ENCODE measurements at places on chromosomes 1 and 21.

- no peak for DNase-seq
Measured at GRCh38 chr1:2801535-2802291, at the start of gene TTC34. TSS of gene TTC34 (minus strand) at chr1:2801693. CDS start at chr1:2800827, 866 bp downstream.

GRCh38 chr1:109598655-109599054 is 20.8 kb downstream of the GNAT2 start:
- DNase-seq, result no peak

DNA sequence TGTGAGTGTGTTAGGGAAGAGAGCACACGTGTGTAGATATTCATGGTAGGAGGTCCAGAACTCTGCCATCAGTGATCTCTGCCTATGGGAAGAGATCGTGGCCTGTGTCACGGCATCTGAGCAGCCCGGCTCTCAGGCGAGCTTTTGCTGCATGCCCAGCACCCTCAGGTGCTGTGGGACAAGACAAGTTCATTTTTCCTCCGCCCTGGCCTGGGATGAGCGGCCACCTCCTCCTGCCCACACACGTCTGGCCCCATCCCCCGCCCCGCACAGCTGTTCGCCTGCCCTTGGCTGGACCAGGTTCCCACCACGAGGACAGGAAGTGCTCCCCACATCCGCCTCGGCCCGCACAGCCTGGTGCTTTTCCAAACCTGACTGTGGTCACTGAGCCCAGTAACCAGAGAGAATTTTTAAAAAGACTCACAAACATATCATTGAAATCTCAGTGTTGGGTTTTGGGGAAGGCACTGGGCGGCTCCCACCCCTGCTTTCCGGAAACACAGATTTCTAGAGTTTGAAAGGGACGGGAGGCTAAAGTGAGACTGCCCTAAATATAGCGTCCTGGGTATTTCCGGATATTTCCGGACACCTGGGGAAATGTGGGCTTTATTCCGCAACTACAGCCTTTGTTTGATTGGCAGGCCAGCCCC is 18.0 kb downstream of the BMP8A start:
- no peak for DNase-seq

DNA sequence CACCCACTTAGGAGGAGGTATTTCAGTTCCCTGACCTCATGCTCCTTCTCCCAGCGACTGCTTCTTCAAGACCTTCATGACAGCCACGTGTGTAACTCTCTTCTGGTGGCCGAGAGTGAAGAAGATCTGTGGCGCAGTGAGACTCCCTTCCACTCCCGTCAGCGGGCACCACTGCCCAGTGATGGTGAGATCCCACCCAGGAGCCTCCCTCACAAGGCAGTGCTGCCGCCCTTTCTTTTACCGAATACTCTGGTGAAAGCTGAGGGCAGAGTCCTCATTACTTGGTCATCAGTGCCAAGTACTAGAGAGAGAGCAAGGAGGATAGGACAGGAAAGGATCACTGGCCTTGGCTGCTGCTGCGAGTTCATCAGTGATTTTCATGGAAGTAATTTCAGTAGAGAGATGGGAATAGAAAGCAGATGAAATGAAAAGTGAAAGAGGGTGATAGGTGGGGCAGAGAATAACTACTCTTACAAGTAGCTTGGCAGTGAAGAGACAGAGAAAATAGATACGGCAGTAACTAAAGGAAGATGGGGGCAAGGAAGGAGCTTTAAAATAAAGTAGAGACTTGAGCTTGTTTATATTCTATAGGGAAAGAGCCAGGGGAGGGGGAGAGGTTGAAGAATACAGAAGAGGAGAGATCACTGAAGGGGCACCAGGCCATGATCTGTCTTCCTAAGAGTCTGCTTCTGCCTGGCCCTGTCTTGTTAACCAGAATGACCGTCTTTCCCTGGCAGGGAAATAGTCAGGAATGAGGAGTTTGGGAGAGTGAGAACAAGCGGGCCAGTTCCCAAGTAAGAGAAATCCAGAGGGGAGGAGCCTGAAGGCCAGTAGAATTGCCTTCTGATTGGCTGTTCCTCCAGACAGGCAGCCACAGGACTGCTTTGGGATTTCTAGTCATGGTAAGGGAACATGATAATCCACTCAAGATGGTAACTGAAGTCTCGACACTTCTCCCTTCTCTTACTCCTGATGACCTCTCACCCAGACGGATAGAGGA is 18.3 kb downstream of the HYI start:
- DNase-seq, result no peak

DNA sequence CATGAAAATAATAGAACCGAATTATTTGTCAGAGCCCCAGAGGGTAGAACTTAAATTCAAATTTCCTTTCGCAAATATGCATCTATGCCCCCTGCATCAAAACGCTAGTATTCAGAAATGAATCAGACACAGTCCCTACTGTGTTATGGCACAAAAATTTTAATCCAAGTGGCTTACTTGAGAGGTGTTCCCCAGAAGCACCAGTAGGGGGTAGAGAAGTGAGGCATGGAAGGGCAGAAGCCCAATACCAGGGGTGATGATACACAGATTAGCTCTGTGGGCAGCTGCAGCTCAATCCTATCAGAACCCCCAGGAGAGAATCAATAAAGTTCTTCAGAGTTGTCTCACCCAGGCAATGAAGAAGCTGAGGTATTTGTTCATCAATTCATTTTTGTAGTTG is 342.2 kb downstream of the OMA1 start:
- DNase-seq, result no peak

GRCh38 chr1:92123868-92124267 is 43.7 kb downstream of the BTBD8 start:
- DNase-seq, result no peak

GRCh38 chr1:171833091-171833825 is 8.0 kb upstream of the DNM3 start:
- DNase-seq, result no peak

DNA sequence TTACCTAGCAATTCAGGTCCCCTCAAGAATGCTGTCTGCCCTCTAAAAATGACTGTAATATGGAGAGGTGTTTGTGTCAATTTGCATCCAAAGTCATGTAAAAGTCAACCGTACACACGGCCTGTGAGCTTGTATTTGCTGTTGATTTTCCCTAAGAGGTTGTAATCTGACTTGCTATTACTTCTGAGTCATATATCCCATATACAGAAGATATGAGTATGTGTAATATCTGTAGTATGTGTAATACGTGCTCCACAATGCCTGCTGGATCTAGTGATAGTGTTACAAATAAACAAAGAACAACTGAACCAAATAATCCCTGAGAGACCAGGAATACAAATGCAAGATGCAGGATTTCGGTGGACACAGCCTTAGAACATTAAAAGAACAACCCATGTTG is 1.4 kb upstream of the KCNJ6 start:
- no peak for DNase-seq

- no peak for DNase-seq
Measured at GRCh38 chr21:41774467-41775148, 7.8 kb upstream of the RIPK4 start.

DNA sequence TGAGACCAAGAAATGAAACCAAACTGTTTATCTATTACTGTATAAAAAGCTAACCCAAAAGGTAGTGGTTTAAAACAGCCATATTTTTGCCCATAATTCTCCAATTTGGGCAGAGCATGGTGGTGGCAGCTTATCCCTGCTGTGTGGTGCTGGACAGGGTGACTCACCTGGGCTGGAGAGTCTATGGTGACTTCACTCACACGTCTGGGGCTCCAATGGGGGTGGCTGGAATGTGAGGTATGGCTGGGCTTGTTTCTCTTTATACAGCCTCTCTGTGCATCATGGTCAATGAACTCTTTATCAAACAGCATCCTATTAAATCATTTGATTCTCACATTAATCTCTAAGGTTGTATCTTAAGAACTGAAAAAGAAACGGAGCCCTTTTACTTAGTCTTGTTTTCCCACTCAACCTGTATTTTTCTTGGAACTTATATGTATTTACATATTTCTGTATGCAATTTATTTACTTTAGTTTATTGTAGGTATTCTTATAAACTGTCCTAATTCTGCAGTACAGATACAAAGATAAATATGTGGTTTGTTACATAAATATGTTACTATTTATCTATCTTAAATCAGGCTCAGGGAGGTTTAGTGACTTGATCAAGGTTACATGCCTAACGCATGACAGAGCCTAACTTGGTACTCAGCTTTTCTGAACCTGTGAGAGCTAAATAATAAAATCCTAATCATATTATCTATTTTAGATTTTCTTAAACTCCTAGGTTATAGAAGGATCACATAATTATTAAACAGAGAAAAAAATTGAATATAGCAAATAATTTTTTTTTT is 37.5 kb upstream of the WLS start:
- DNase-seq, result no peak

- DNase-seq, result no peak
Measured at GRCh38 chr1:178688244-178688643, 36.8 kb upstream of the RALGPS2 start.

DNA sequence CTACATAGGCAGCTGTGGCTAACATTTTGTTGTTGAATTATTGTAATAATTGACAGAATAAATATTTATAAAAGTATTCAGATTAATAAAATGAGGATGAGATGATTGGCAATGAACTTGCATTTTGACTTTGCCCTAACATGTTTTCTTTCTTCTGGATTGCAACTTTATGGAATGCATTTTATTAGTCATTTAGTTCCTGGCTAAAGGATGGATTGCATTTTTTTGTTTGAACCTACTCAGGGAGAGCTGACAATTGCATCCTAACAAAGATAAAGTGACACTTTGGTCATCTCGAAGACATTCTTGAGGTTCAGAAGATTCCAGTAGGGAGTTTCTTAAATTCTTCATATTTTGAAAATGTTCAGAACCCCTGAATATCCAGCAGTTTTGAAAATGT is 37.5 kb downstream of the PGM1 start:
- no peak for DNase-seq

GRCh38 chr1:152448095-152448494 is 34.0 kb upstream of the CRNN start:
- DNase-seq, result no peak

- DNase-seq, result no peak
Measured at GRCh38 chr21:45541221-45542039, 810 bp downstream of the SLC19A1 start.

- no peak for DNase-seq
Measured at GRCh38 chr21:41726058-41726558, 40.7 kb downstream of the RIPK4 start.

DNA sequence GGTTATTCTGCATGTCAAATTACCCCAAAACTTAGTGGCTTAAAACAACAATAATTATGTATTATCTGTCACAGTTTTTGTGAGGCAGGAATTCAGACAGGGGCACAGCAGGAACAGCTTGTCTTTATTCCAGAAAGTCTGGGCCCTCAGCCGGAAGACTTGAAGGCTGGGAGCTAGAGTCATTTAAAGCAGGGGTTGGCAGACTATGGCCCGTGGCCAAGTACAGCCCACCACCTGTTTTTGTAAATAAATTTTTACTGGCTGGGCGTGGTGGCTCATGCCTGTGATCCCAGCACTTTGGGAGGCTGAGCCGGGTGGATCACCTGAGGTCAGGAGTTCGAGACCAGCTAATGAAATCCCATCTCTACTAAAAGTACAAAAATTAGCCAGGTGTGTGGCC is 39.6 kb upstream of the KDM4A start:
- no peak for DNase-seq

- no peak for DNase-seq
Measured at GRCh38 chr1:41713141-41713540, 205.6 kb downstream of the HIVEP3 start.

- no peak for DNase-seq
Measured at GRCh38 chr1:160768295-160768657, 27.7 kb upstream of the LY9 start.

DNA sequence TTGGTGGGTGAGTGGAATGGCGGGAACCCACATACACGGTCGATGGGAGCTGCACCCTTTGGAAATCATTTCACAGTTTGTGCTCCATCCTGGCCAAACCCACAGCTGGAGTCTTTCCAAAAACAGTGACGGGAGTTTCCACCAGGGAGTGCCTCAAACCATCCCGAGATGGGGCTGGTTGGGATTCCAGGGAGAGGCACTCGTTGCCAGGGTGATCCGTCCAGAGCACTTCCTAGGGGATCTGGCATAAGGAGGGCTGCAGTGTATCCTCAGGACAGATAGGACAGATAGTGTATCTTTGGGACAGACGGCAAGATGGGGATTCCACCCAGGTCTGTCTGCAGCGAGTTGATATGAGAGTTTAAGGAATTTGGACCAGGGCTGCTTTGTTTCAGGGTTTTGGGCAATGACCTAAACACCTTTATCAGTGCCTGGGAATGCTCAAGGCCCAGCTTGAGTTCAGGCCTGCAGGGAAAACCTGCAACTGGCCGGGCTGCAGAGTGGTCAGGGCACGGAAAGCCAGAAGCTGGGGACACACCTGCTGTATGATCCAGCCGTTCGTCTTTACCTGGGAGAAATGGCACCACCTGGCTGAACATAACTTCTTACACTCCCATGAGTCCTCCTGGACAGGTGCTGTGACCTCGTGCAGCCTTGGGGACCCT is 3.4 kb upstream of the POFUT2 start:
- DNase-seq, result no peak

DNA sequence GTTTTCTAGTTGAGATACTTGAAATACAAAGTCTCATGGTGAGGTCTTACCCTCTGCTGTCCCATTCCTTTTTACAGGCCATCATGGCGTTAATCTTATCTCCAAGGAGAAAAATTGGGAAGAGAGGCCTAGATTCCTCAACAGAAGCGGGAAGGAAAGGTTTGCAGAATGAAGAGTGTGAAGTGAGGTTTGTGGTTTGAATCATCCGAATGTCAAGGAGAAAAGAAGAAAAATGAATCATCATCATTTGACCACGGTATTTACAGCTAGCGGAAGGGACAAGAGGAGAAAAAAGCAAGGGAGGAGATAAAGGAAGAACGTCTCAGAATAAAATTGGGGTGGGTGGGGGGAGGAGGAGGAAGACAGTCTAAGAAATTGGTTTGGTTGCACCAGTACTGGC is 935 bp upstream of the COG2 start:
- DNase-seq, result no peak

- DNase-seq, result no peak
Measured at GRCh38 chr1:58780411-58780810, 3.4 kb downstream of the JUN start.

GRCh38 chr1:213830371-213830770 is 157.4 kb upstream of the PROX1 start:
- no peak for DNase-seq

GRCh38 chr1:47766832-47767740 is 230.1 kb downstream of the TRABD2B start:
- no peak for DNase-seq

DNA sequence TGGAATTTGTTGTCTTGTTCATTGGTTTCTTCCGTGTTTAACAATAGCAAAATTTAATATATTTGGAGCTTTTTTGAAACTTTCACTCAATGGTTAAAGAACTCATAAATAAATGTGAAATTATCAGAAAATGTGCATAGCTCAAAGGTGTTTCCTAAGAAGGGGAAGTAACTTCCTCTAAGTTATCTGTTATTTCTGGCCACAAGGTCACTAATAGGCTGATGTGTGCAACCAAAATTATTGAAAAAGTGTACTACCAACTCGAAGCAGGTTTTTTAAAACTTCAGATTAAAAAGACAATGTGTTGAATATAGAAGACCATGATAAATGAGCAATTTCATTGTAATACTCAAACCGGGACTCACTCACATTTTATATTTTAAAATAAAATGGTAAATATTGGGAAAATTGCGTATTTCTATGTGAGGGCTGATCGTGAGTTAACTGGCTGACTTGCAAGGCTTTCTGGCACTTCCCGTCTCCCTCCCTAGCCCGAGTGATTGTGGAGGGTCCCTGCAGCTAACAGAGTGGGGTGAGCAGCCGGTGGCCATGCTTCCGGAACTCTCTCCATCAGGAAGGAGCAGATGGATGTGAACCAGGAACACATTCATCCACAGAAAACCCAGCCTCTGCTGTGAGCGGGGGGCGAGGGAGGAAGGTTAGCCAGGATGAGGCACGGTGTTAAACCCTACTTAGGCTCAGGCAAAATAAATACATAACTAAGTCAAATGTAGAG is 96.9 kb downstream of the ERG start:
- DNase-seq, result no peak

Data from cerebellar nuclear complex (tissue), 1 donor.